Stimulated activated CD8-positive, alpha-beta memory T cell treated with anti-CD3 and anti-CD28 coated beads, Interleukin-15, amount 100 ng/mL, for 48 hours (primary cell): ENCODE measurements at places on chromosomes 7 and 10.

DNA sequence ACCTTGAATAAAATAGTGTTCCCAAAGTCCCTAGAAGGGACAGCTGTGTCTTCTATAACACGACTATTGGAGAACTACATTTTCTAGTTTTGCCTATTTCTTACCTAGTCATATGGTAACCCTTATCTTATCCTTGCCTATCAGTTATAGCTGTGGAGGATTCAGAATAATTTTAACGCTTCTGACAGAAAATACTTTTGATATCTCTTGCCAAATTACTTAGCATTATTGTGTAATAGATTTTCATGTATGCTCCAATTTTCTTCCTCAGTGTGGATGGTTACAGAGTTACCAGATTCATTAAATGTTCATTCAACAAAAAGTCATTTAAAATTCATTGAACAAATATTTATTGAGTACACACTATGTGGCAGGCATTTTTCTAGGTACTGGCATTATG, 34.6 kb upstream of the LSM8 start:
- DNase-seq: no peak

GRCh38 chr7:2034291-2035201, 198.2 kb downstream of the MAD1L1 start:
- no peak for DNase-seq

- no peak for DNase-seq
Measured at GRCh38 chr10:43377424-43377883, 6.0 kb downstream of the FXYD4 start.

GRCh38 chr7:102810916-102811315, 62.1 kb downstream of the FAM185A start:
- DNase-seq: no peak

GRCh38 chr7:31948029-31948428, 122.2 kb downstream of the PDE1C start:
- DNase-seq: no peak
